ENCODE measurements at places on chromosomes 16 and 17. TPM values are rescaled to one million over a fixed set of nuclear protein-coding genes. Genes with fewer than 3 reads are reported as not detected.

DNA sequence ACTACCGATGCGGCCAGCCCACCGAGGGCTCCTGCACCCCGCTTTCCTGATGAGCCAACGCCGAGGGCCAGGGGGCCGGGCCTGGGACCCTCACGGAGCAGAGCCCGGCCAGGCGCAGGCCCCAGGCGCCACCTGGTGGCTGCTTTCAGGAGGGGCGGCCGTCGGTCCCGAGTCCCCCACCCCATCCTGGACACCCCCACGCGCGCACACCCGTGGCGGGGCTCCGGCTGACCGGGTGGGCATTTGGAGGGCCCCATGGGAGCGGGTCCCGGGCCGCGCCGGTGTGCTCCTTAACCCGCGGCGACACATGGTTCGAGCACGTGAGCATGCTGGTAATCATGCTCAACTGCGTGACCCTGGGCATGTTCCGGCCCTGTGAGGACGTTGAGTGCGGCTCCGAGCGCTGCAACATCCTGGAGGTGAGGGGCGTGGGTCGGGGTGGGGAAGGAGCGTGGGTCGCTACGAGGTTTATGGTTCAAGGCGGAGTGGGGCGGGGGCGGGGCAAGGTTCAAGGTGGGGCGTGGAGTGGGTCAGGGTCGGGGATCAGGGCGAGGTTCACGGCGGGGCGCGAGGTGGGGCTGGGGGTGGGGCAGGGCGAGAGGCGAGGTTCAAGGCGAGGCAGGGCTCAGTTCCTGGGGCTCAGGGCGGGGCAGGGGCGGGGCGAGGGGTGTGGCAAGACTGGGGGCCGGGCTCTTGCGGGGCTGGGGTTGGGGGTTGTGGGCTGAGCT, 30.2 kb downstream of the TPSG1 start:
- peak; percentile 15 for DNase-seq

- DNase-seq: no peak
These were observed 1.4 kb downstream of the ALDOC start for GRCh38 chr17:28575126-28575795.

DNA sequence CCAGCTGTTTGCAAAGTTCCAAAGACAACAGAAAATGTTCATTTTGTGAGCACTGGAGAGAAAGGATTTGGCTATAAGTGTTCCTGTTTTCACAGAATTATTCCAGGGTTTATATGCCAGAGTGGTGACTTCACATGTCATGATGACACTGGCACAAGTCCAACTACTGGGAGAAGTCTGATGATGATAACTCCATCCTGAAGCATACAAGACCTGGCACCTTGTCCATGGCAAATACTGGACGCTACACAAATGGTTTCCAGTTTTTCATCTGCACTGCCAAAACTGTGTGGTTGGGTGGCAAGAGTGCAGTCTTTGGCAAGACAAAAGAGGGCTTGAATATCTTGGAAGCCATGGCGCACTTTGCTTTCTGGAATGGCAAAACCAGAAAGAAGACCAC, 385.0 kb downstream of the CDH11 start:
- DNase-seq: no peak

GRCh38 chr16:68116256-68116867, 31.2 kb downstream of the NFATC3 start:
- DNase-seq: no peak

DNA sequence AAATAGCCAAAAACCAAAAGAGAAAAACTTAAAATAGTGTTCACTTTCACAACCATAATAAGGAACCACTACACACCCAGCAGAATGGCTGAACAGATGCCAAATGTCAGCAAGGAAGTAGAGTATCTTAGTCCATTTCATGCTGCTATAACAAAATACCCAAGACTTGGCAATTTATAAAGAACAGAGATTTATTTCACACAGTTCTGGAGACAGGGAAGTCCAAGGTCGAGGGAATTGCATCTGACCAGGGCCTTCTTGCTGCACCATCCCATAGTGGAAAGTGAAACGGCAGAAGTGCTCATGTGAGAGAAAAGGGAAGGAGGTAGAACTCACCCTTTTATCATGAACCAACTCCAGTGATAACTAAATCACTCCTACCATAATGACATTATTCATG, 33.8 kb upstream of the CCL22 start:
- no peak for DNase-seq

DNA sequence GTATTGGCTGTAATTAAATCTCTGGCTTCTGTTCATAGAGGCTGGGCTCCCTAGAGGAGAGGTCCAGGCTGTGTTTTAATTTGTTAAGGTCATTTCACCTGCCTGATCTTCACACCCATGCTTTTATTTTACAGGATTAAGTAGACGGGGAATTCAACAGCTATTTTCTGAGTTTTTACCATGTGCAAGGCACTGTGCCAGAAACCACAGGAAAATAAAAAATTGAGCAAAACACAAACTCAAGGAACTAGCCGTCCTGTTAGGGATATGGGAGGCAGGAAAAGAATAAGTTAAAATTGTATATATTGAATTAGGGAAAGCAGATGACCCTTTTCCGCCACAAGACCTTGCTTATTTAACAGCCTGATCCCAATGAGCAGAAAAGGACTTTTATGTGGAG, 29.1 kb downstream of the HS3ST3A1 start:
- no peak for DNase-seq

DNA sequence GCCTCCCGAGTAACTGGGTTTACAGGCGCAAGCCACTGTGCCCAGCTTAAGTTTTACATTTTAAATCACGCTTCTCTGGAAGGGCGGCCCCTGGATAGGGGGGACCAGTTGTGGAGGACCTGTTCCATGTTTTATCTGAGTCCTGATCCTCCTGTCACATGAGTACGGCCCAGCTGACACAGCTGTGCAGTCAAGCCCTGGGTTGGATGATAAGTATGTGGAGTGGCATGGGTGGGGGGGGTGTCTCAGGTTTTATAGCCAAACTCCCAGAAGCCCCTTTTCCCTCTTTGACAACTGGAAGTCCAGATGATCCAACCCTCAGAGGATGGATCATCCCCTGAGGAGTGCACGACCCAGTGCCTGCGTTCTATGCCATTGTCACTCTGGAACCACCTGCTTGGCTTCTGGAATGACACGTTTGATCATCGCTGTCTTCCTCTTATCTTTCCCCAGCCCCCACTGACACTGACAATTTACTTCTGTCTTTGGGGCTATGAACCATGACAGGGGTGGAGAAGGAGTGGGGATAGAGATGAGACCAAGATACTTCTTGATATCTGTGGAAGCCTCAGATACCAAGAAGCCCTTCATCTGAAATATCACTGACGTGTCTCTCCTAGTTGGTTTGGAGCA, 191.2 kb downstream of the MSI2 start:
- DNase-seq: no peak

GRCh38 chr17:427327-427726, 74.7 kb upstream of the RPH3AL start:
- DNase-seq: no peak

Gene HSD17B2
- total RNA-seq: not detected

Data from activated naive CD4-positive, alpha-beta T cell treated with anti-CD3 and anti-CD28 coated beads for 36 hours (primary cell).